Suprapubic skin (tissue), 4 donors: ENCODE measurements at places on chromosomes 1 and 21. TPM values are rescaled to one million over a fixed set of nuclear protein-coding genes. Genes with fewer than 3 reads are reported as not detected.

LIN28A gene
- not detected for total RNA-seq

OR2T29 gene
- total RNA-seq = 1.1 TPM

CSMD2 gene
- total RNA-seq = 0.08 TPM

OR2L8 gene
- not detected for total RNA-seq

COL8A2 gene
- 5.1 TPM for total RNA-seq

DNA sequence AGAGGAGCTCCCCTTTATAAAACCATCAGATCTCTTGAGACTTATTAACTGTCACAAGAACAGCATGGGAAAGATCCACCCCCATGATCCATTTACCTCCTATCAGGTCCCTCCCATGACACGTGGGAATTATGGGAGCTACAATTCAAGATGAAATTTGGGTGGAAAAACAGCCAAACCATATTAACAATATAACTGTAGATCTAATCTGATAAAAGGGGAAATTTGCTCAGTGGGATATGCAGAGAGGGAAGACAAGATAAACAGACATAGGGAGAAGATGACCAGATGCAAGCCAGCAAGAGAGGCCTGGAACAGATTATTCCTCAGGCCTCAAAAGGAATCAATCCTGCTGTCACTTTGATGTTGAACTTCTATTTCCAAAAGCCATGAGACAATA, 841.5 kb downstream of the LRRIQ3 start:
- no peak overlapping the region for H3K4me3 ChIP-seq
- H3K27ac ChIP-seq = no peak overlapping the region
- no peaks in the 10 kb centered on the region for H3K4me1 ChIP-seq

DNA sequence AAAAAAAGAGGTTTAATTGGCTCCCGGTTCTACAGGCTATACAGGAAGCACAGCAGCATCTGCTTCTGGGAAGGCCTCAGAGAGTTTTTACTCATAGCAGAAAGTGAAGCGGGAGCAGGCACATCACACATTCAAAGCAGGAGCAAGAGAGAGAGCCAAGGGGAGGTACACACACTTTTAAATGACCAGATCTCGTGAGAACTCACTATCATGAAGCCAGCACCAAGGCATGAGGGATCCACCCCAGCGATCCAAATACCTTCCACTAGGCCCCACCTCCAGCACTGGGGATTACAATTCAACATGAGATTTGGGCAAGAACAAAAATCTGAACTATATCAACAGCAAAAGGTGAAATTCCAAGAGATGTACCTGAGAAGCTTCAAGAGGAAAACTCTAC, 20.8 kb upstream of the FAM76A start:
- H3K4me1 ChIP-seq = no peaks in the 10 kb centered on the region
- no peak for DNase-seq
- H3K36me3 ChIP-seq = no peaks in the 10 kb centered on the region
- no peak overlapping the region for H3K4me3 ChIP-seq
- H3K27ac ChIP-seq = no peak overlapping the region

DNA sequence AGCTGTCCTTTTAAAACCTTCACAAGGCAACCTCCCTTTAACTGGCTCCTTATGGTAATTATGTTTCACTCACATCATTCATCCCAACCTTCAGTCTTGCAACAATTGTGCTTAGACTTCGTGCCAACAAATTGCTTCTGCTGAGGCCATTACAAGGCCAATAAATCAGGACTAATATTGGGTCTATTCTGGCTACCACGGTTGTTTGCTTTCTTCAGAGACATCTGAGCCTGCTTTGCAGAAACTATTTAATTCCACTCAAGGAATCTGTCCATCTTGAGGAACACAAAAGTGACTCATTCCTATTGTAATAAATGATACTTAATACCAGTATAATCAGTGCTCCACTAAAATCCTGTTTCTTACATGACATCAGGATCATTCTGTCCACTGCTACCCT, 2.6 kb upstream of the GSTM4 start:
- no peak for DNase-seq
- H3K27ac ChIP-seq = no peak overlapping the region
- H3K4me1 ChIP-seq = peaks cover 17% of the 10 kb centered on the region
- no peaks in the 10 kb centered on the region for H3K36me3 ChIP-seq
- H3K4me3 ChIP-seq = no peak overlapping the region

DNA sequence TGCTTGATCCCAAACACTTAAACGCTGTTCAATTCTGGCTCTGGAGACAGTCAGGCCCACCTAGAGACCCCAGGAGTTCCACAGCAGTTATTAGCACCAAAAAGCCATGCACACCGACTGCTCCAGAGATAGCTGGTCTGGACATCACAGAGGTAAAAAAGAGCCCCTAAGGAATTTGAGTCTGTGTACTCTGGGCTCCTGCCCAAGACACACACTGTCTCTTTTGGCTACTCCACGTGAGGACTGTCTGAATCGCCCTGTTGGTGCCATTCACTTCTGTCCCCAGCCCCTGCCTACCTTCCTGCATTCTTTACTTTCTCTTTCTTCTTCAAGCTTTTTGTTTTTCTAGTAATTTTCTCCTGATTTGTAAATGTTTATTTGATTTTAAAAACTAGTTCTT, 197.4 kb downstream of the ADGRL2 start:
- H3K4me3 ChIP-seq = no peak overlapping the region
- DNase-seq = no peak

DNA sequence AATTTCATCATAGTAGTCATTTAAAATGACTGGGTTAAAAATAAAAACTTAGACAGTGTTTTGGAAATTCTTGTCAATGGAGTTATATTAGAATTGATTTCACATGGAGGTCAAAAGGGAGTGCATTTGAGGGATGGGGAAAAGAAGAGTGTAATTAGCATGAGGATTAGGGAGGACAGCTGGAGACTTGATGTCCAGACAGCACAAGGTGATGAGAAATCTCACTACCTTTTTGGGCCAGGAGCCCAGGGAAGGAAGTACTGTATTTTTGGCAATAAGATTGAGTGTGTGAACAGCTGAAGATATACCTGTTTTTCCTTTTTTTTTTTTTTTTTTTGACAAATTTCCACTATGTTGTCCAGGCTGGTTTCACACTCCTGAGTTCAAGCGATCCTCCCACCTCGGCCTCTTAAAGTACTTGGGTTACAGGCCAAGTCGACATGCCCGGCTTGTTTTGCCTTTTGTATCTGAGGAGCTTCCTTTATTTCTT, 163.6 kb downstream of the PAPPA2 start:
- no peak overlapping the region for H3K27ac ChIP-seq
- H3K27me3 ChIP-seq = no peaks in the 10 kb centered on the region
- no peaks in the 10 kb centered on the region for H3K4me1 ChIP-seq
- H3K4me3 ChIP-seq = no peak overlapping the region
- no peaks in the 10 kb centered on the region for H3K36me3 ChIP-seq
- no peak for DNase-seq

DNA sequence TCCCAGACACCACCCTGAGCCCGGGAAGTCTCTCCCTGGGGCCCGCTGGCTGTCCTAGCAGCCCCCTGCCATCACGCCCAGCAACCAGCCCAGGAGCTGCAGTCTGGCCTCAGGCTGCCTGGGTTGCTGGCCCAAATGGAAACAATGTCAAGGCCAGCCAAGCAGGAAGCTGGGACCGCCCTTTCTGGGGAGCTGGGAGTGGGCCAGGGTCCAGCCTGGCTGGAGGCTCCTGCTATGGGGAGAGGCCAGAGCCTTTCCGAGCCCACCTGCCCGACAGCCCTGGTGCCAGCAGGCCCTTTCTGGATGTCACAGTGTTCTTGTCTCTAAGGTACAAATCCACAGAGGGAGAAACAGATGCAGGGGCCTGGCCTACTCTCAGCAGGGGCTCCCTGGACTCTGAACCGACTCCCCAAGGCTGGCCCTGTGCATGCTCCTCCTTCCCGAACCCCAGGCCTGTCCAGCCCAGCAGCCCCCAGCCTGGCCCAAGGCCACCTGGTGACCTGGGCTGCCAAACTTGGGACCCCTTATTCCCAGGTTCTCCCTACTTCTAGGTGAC, 1.2 kb upstream of the MMEL1 start:
- DNase-seq = no peak
- H3K27ac ChIP-seq = no peak overlapping the region
- H3K36me3 ChIP-seq = no peaks in the 10 kb centered on the region
- H3K4me1 ChIP-seq = peaks cover 6% of the 10 kb centered on the region
- H3K27me3 ChIP-seq = peaks cover 59% of the 10 kb centered on the region
- no peak overlapping the region for H3K4me3 ChIP-seq

GRCh38 chr1:59238333-59238934, 58.5 kb upstream of the FGGY start:
- no peaks in the 10 kb centered on the region for H3K36me3 ChIP-seq
- H3K27me3 ChIP-seq = no peaks in the 10 kb centered on the region
- no peak for DNase-seq
- no peaks in the 10 kb centered on the region for H3K4me1 ChIP-seq
- no peak overlapping the region for H3K4me3 ChIP-seq

DNA sequence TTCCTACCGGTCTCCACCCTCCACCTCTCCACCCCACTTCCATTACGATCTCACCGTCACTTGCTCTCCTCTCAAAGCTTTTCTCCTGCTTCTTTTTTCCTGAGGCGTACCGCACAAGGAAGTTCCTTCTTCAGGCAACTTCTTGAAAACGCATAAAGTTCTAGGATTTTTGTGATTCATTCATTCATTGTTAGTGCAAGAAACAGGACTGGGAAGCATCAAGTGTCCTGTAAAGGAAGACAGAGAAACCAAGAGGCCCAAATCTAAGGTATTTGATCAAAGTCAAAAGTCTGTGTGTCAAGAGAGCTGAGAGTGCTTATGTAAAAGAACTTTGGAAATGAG, 1.3 kb upstream of the RCC2 start:
- H3K27me3 ChIP-seq = no peaks in the 10 kb centered on the region
- no peak for DNase-seq
- H3K4me3 ChIP-seq = peak overlapping the region; percentile 84
- H3K27ac ChIP-seq = peak overlapping the region; percentile 75
- no peaks in the 10 kb centered on the region for H3K36me3 ChIP-seq

DNA sequence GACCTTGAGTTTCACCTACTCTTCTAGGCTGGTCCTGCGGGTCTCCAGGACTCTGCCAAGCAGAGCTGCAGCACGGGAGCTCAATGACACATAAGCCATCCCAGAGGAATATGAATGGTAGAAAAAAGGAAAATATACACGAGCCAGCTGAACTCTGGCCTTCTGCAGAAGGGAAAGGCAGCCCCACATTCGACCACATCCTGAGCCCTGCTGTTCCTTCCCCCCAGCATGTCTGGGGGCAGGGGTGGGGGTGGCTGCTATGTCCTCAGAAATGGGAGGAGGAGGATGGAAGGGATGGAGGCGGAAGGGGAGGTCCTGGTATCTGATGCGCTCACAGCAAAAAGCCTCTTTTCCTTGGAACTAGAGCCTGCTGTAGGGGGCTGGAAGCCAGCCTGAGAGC, 12.1 kb upstream of the KDF1 start:
- H3K36me3 ChIP-seq = no peaks in the 10 kb centered on the region
- peaks cover under 1% of the 10 kb centered on the region for H3K27me3 ChIP-seq
- DNase-seq = no peak
- H3K4me1 ChIP-seq = peaks cover 9% of the 10 kb centered on the region
- H3K27ac ChIP-seq = no peak overlapping the region
- no peak overlapping the region for H3K4me3 ChIP-seq

GRCh38 chr1:28807046-28807445, 4.9 kb upstream of the OPRD1 start:
- peaks cover 20% of the 10 kb centered on the region for H3K27me3 ChIP-seq
- no peak overlapping the region for H3K27ac ChIP-seq
- H3K4me1 ChIP-seq = no peaks in the 10 kb centered on the region
- no peak overlapping the region for H3K4me3 ChIP-seq
- DNase-seq = no peak

- H3K27ac ChIP-seq = no peak overlapping the region
- peaks cover 57% of the 10 kb centered on the region for H3K36me3 ChIP-seq
- peaks cover 19% of the 10 kb centered on the region for H3K4me1 ChIP-seq
- DNase-seq = no peak
Measured at GRCh38 chr21:14376854-14377253, 6.1 kb downstream of the HSPA13 start.

- H3K36me3 ChIP-seq = peaks cover 86% of the 10 kb centered on the region
- peak overlapping the region; percentile 76 for H3K27ac ChIP-seq
- H3K27me3 ChIP-seq = no peaks in the 10 kb centered on the region
Measured at GRCh38 chr1:207808322-207808705, 56.5 kb downstream of the CD46 start.

GRCh38 chr1:169091480-169091941, 15.0 kb upstream of the ATP1B1 start:
- DNase-seq = no peak
- no peaks in the 10 kb centered on the region for H3K36me3 ChIP-seq
- no peaks in the 10 kb centered on the region for H3K27me3 ChIP-seq
- no peak overlapping the region for H3K27ac ChIP-seq

GRCh38 chr21:34986561-34987500, 62.3 kb downstream of the RUNX1 start:
- no peaks in the 10 kb centered on the region for H3K4me1 ChIP-seq
- no peak overlapping the region for H3K27ac ChIP-seq
- H3K27me3 ChIP-seq = no peaks in the 10 kb centered on the region
- DNase-seq = no peak

GRCh38 chr1:154198756-154199562, 7.1 kb upstream of the TPM3 start:
- no peaks in the 10 kb centered on the region for H3K36me3 ChIP-seq
- no peak overlapping the region for H3K4me3 ChIP-seq
- H3K4me1 ChIP-seq = peaks cover 13% of the 10 kb centered on the region
- DNase-seq = no peak

DNA sequence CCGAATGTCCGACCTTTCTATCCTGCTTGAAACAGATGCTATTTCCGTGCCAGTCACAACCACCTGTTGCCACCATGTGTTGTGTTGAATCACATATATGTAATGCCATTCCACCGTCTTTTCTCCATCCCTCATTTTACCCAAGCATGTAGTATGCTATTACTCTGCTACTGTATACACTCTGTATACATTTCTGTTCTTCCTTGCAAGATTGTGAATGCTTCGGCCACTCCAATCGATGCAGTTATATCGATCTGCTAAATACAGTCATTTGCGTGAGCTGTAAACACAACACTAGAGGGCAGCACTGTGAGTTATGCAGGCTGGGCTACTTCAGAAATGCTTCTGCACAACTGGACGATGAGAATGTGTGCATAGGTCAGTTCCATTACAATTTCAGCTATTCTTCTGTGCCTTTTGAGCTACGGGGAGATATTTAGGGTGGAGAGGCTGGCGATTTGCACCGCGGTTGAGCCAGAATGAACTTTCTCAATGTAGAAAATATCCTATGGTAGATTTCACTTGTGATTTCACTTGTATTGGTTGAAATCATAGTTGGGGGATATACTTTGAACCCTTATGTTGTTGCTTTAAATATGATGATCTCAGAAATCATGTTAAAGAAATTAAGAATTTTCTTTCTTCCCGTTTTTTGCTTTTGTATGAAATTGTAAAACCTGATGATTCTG, 289.8 kb downstream of the NTNG1 start:
- no peaks in the 10 kb centered on the region for H3K36me3 ChIP-seq
- DNase-seq = no peak
- no peaks in the 10 kb centered on the region for H3K4me1 ChIP-seq
- no peak overlapping the region for H3K27ac ChIP-seq
- H3K27me3 ChIP-seq = no peaks in the 10 kb centered on the region
- H3K4me3 ChIP-seq = no peak overlapping the region

- no peak overlapping the region for H3K4me3 ChIP-seq
- peak overlapping the region; percentile 53 for H3K27ac ChIP-seq
- H3K27me3 ChIP-seq = no peaks in the 10 kb centered on the region
- H3K36me3 ChIP-seq = no peaks in the 10 kb centered on the region
- no peak for DNase-seq
- peaks cover 30% of the 10 kb centered on the region for H3K4me1 ChIP-seq
Measured at GRCh38 chr1:212635141-212635631, 26.6 kb downstream of the ATF3 start.
